ENCODE measurements at places on chromosomes 11 and 22.

GRCh38 chr11:98434296-98434695 lies 586.5 kb upstream of the CNTN5 start:
- DNase-seq = no peak

DNA sequence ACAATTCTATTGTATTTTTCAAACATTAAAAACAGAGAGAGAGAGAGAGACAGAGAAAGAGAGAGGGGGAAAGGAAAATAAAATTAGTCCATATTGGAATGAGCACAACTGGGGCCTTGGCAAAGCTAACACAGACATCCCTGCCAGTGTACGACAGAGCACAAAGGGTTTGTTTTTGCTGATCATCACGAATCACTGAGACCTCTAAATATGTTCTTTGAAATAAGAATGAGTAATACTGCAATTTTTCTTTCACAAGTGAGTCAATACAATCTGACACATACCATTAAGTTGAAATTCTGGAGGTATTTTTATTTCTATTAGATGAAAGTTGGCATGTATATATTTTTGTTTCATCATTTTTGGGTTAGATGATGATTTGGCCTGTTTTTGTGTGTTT lies 27.0 kb upstream of the LRRC4C start:
- DNase-seq = no peak

- no peak for DNase-seq
Measured at GRCh38 chr11:92057849-92058442, 166.7 kb upstream of the FAT3 start.

DNA sequence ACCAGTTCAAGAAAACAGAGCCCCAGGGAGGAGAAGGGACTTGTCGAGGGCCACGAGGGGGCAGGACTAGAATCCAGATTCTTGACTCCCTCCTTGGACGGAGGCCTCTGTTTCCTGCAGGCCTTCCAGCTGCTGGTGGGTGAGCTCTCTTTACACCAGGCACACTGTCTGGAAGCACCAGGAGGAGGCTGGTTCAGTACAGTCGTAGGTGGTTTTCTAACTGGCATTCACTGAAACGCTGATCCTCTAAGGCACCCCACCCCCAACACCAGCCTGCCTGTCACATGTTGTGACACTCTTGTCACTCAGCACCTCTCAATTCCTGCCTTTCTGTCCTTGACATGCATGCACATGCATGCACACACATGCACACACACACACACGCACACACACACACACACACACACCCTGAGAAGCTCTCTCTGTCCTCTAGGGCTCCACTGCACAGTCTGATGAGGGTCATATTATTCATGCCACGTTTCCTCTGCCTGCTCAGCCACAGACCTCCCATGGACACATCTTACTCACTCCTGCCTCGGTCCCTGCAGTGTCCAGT lies 751 bp downstream of the MS4A10 start:
- DNase-seq = no peak

DNA sequence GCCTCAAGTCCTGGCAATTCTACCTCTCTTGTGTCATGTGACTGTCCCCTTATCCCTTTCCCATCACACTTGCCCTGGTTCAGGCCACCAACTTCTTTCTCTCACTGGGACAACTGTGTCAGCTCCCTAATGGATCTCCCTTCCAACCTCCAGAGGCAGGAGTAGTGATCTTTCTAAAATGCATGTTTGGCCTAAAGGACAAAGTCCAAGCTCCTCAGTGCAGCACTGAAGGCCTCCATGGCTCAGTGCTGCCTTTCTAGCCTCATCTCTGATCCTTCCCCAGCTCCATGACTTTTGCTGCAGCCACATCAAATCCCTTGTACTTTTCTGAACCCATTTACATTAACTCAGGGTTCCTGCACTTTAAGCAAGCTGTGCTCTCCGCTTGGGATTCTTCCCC lies 80.8 kb downstream of the CSNK2A3 start:
- no peak for DNase-seq

GRCh38 chr11:105049481-105049880 lies 4.3 kb upstream of the CARD16 start:
- DNase-seq = no peak

DNA sequence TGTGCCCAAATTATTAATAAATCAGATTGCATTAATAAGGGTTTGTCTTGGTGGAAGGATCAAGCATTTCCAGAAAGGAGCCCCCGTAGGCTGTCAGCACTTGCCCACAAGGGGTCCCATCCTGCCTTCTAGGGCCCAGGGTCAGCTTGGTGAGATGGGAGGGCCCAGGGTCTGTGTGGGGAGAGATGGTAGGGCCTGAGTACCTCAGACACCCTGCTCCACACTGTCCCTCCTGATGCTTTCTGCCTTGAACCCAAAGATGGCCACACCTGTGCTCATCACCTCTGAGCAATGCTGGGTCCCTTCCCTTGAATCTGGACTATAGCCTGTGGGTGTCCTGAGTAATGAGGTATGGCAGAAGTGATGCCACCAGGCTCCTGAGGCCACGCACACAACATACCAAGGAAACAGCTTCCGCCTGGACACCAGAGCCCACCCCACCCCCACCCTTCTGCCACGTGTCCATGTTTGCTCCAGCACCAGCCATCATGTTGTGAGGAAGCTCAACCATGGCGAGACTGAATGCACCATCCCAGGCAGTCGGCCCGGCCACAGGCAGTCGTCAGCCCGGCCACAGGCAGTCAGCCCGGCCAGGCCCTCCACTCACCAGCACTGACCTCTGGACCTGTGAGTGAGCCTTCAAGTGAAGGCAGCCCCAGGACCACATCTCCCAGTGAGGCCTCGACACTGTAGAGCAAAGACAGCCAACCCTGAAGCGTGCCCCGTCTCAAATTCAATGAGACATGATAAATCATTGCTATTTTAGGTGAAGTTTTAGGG lies 6.8 kb downstream of the BET1L start:
- no peak for DNase-seq

DNA sequence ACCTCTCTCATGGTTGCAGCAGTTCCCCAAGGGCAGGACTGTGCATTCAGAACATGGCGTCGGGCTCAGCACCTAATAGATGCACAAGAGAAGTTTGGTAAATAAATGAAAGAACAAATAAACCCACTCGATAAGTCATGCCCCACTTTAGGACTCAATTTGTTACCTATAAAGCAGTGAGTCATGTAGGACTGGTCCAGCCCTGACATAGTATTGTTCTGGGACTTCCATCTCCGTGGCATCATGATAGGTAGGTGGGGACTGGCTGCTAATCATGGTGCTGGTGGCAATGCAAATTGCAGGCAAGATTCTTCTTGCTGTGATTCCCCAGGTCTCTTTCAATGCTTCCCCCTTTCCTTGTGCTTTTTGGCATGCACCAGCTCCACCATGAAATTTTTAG lies 118.2 kb upstream of the CSNK2A3 start:
- DNase-seq = no peak

DNA sequence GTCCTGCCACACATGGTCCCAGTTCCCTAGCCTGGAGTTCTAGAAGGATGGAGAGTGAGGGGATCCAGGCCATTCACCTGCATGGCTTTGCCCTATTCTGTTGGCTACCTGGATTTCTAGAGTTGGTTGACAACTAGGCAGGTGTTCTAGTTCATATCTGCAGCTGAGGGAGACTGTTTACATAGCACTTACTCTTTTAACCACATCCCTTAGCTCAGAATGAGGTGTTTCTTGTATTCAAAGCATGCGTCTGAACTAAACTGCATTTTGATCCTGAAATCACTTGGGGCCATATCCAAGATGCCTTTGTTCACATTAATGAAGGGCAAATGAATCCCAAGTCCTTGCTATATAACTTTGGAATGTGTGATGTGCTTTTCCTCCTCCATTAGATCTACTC lies 60.9 kb downstream of the SYT13 start:
- DNase-seq = no peak

GRCh38 chr22:44777364-44777755 lies 25.0 kb downstream of the ARHGAP8 start:
- DNase-seq = no peak

DNA sequence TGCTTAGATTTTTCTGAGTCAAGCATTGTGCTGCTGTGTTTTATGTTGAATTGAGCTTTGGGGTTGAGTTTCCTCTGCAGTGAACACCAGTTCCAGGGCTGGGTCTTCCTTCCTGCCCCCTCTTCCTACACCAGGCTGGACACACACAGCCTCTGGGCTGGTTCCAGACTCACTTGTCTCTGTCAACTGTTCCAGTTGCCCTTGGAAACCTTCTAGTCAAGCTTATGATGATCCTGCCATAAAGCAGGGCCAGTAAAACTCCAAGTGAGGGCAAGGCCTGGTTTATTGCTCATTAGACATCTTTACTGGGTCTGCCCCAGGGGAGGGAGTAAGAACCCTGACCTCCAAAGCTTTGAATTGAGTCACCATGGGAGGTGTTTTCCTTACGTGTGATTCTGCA lies 61.1 kb downstream of the KIAA1671 start:
- no peak for DNase-seq

- no peak for DNase-seq
Measured at GRCh38 chr11:6799402-6799801, at the start of gene OR6A2. OR6A2 (minus strand) TSS chr11:6799689; CDS start chr11:6795708, 3,981 bp downstream.

DNA sequence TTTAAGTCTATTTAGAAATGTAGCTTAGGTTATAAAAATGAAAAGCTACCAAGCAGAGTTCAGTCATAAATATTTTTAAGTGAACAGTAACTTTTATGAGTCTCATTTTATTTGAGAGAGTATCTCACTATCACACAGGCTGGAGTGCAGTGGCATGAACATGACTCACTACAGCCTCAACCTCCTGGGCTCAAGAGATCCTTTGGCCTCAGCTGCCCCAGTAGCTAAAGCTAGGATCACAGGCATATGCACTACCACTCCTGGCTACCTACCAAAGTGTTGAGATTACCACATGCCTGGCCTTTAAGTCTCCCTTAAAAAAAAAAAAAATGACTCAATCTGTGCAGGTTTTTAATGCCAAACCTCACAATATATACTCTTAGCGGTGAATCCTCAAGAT lies 34.7 kb upstream of the CLNS1A start:
- no peak for DNase-seq

DNA sequence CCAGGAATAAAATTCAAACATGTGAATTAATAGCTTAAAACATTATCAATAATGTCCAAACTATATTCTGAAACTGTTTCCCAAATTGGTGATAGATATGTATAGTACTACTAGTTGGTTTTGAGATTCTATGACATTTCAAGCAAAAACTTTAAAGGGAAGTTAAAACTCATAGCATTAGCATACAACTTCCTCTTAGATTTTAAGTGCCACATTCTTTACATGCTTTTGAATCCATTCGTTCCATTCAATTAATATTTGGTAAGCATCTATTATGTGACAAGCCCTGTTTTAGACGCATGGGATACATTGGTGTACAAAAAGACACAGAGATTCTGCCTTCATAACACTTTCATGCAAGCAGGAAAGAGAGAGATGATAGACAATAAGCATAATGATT lies 8.9 kb downstream of the PATL1 start:
- DNase-seq = no peak

DNA sequence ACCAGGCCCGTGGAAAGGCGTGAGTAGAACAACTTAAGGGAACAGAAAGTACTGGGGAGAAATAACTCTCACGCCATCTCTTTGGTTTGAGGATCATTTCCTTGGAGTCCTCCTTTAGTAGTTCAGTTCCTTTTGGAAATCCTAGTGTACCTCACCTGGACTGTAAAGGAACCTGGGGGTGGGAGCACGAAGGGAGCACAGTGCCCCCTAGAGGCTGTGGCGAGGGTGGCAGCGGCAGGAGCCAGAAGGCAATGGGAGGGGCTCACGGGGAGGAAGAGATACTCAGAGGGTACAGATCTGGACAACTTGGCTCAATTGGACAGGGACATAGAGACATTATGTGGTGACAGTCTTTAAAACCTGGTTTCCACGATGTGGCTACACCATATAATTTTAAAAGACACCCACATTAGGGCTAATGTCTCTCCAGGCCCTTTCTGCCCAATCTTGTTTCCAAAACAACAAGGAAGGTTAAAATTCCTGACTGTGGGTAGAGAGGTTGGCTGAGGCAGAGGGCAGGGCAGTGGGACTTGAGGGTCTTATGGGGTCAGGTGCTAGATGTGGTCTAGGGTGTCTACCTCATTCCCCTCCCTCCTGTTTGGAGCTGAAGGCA lies 87.0 kb downstream of the CSNK2A3 start:
- no peak for DNase-seq

DNA sequence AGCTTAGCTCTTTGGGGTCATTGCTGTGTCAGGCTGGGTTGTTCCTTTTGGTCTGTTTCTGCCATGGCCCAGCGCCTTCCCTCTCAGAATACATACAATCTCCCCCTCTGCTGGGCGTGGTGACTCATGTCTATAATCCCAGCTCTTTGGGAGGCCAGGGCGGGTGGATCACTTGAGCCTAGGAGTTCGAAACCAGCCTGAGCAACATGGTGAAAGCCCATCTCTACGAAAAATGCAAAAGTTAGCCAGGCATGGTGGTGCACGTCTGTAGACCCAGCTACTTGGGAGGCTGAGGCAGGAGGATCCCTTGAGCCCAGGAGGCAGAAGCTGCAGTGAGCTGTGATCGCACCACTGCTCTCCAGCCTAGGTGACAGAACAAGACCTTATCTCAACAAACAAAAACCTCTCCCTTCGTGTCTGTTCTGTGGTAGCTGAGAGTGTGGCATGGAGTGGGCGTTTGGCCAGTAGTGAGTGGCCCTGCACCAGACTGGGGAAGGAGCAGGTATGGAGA lies 46.7 kb upstream of the RAB1B start:
- no peak for DNase-seq

GRCh38 chr22:46539169-46539568 lies 1.7 kb upstream of the CELSR1 start:
- no peak for DNase-seq

DNA sequence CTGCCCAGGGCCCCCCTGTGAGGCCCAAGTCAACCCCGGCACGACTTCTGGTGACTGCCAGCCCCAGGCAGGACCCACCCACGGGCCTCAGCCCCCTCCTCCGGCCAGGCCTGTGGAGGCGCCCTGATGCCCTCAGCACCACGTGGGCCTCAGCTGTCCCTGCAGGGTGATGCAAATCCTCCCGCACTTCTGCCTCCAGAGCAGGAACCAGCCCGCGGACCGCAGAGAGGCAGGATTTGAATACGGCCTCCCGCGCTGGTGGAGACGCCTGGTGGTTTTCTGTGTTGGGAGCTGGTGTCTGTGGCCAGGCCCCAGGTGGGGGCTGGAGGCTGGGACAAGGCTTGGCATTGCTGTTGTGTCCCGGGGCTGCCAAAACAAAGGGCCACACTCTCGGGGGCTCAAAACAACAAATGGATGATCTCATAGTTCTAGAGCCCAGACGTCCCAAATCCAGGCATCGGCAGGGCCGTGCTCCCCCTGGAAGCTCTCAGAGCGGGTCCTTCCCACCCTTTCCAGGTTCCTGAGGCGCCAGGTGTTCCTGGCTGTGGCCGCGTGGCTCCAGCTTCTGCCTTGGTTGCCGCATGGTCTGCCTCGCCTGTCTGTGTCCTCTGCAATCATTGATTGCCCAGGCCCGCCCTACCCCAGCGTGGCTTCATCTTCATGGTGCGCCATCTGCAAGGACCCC lies 19.4 kb downstream of the TRPM5 start:
- no peak for DNase-seq

- DNase-seq = no peak
Measured at GRCh38 chr11:28619846-28620540, 511.8 kb downstream of the METTL15 start.

GRCh38 chr11:87917111-87917510 lies 258.1 kb downstream of the RAB38 start:
- no peak for DNase-seq
